ENCODE measurements at places on chromosomes 7 and 10.

- DNase-seq, result no peak
Observed at GRCh38 chr10:4780782-4781181, 45.2 kb upstream of the AKR1E2 start.

GRCh38 chr10:91311601-91312381 lies 91.3 kb downstream of the PCGF5 start:
- no peak for DNase-seq

DNA sequence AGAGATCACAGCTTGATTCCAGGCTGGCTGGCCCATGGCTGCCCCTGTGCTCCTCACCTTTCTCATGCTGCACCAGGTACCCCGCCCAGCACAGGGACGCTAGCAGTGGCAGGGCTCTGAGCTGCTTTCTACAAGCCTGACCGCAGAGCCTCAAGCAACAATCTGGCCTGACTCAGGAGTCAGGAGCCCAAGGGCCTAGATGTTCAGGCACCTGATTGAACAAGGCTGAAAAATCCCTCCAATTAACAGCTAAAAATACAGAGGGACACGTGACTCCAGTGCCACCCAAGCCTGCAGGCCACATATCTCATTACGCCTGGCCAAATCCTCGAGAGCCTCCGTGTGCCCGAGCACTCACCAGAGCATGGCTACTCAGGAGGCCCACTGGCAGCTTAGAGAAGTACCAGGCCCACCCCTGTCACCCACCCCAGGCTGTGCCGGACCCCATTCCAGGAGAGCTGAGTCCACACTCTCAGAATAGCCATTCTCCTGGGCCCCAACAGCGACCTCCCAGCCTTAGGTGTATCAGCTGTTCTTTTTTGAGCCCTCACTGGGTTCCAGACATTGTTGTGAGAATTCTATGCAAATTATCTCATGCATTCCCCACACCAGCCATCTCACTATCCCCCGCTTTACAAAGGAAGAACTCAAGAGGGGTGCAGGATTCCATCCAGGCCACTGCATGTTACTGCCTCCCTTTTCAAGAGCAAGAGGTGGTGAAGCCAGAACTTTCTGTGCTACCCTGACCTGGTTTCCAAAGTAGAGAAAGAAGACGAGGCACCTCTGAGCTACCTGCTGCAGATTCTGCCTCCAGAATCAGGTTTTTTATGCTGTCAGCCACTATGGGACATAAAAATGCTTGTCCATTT lies 98.3 kb downstream of the COL13A1 start:
- DNase-seq, result no peak

DNA sequence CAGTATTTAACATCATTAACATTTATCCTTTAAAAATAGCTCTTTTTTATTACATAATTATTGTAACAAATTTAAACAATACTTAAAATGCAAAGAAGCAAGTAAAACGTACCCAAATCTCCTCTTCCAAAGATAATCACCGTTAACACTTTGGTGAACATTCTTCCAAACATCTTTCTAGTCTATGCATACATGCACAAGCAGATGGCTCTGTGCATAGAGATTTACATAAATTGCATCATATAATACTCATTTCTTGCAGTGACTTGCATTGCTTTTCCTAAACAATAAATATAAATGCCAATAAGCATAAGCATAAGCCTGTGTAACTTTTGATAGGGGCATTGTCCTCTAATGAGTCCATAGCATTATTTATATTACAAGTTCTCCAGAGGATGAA lies 89.4 kb upstream of the PALS2 start:
- no peak for DNase-seq

DNA sequence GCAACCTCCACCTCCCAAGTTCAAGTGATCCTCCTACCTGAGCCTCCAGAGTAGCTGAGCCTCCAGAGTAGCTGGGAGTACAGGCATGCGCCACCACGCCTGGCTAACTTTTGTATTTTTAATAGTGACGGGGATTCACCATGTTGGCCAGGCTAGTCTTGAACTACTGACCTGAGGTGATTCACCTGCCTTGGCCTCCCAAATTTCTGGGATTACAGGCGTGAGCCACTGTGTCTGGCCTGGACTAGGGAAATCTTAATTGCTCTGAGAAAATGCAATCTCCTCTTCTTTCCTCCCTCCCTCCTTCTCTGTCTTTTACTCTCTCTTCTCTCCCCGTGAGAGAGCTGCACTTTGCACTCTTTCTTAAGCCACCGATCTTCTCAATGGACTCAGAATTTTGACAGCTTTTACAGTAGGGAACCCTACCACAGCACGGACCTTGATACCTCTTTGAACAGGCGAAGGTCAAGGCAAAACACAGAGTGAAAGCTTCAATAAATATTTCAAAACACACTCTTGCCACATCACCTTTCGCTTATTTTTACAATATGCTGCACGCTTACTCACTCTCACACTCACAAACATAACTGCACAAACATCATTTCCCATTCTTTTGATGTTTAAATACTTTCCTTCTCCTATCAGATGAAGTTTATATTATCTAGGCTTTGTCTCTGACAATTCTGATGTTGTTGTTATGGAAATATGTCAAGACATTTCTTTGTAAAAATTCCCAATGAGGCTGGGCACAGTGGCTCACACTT lies 173.4 kb upstream of the NRP1 start:
- DNase-seq, result no peak

DNA sequence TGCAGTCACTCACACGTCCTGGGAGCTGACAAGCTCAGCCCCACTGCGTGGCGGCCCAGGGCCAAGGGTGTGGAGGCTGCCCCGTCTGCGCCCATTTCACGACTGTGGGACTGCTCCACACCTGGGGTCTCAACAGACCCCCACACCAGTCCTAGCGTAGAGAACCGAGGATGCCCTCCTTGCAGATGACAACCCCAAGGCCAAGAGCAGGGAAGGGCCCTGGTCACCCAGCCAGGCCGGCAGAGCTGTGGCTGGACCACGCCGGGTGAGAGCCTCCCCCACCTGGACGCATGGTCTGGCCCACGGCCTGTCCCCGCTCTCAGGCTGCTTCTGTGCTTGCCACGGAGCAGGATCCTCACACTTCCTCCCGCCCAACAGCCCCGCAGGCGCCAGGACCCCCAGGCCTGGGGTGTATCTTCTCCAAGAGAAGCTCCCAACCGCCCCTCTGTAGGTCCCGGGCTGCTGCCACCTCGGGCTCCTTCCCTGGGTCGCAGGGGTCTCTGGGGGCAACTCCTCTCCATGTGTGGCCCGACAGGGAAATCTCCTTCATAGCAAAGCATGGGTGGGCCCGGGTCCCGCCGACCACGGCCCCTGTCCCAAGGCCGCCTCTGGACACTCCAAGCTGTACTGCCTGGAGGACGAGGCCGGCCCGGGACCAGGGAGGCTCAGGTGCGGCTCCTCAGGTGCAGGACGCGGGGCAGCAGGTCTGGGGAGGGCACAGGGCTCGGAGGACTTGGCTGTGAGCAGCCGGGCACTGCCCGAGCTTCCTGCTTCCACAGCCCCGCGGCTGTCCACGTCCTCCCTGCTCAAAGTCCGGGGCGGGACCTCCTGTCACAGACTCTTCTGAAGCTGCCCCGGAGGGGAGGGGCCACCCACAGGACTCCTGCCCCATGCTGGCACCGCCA lies 88.8 kb downstream of the FOXL3 start:
- DNase-seq, result no peak

- no peak for DNase-seq
Observed at GRCh38 chr7:151851782-151852181, 25.1 kb downstream of the PRKAG2 start.

GRCh38 chr10:58048936-58049335 lies 218.8 kb downstream of the IPMK start:
- DNase-seq, result no peak

DNA sequence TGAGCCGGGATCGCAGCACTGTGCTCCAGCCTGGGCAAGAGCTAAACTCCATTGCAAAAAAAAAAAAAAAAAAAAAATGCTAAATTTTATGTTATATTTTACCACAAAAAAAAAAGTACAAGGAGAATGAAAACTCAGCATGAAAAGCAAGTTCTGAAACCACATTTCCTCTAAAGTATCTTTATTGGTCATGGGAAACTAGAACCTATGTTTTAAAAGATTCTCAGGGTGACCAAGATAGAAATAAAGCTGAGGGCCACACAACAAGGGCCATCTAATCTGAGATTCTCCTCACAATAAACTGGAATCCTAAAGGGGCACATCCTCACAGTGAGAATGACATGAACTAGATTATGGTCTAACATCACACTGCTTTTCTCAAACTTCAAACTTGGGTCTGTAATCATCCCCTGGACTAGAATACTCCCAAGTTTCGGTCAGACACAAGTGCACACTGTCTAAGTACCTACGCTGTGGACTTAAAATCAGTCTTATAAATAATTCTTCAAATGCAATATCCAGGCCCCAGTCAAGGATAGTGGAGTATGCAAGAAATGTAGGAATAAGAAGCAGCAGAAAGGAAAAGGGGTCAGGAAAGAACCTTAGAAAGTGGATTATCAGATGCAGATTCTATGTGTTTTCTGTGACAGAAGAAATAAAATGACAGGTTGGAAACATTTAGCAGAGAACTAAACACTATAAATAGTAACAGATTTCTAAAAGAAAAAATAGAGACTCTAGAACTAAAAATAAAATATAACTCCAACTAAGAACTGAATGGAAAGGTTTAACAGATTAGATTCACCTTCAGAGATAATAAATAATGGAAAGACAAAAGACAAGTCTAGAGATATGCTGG lies 49.9 kb downstream of the COA1 start:
- DNase-seq, result no peak

GRCh38 chr10:81213370-81213769 lies 661.6 kb upstream of the NRG3 start:
- no peak for DNase-seq

GRCh38 chr7:67021260-67021659 lies 24.6 kb downstream of the TYW1 start:
- no peak for DNase-seq

DNA sequence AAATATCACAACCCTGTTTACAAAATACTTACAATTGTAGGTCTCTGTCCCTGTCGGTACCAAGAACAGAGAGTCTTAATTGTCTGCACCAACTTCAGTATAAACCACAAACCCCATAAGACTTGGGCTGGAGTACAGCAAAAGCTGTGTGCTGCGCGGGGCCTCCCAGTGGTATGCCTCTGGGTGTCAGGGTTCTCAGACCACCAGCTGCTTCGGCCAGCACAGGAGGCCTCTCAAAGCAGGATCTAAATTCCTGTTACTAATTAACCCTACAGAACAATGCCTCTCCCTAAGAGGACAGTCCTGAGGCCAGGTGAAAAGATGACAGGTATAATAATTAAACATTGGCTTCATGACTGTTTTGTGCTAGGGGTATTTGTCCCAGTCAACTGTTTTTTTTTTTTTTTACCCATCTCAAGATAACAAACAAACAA lies 957 bp upstream of the SVIL start:
- DNase-seq, result no peak

DNA sequence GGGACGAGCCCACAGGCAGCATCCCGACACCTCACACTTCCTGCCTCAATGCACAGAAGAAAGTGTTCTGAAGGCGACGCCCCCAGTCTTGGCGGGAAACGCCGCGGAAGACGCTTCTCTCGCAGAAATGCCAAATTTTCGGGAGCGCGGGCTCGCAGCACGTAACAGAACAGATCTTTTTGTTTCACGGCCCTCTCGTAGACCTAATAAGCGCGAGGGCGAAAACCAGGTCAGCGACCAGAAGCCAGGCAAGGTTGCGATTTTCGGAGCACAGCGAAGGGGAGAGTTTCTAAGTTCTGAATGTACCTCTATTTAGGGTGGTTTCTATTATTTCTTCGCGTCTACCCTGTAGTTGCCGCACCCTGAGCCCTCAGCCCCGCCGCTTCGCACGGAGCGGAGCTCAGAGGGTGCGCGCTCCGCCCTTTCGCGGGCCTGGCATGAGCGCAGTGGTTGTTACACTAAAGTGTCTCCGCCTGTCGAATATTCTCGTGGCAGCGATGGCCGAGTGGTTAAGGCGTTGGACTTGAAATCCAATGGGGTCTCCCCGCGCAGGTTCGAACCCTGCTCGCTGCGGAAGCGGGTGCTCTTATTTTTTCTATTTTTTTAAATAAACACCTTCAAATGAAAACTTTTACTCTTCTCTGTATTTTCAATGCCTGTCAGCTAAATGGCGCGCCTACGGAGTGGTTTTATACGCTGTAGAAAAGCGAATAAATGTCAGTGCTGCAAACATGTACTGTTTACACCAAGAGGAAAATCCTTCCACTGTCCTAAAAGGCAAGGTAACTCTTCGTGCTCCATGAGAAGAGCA lies 68.2 kb upstream of the CTNNA3 start:
- peak; percentile 99 for DNase-seq

- DNase-seq, result no peak
Observed at GRCh38 chr7:153399554-153399940, 640.0 kb downstream of the ACTR3B start.

DNA sequence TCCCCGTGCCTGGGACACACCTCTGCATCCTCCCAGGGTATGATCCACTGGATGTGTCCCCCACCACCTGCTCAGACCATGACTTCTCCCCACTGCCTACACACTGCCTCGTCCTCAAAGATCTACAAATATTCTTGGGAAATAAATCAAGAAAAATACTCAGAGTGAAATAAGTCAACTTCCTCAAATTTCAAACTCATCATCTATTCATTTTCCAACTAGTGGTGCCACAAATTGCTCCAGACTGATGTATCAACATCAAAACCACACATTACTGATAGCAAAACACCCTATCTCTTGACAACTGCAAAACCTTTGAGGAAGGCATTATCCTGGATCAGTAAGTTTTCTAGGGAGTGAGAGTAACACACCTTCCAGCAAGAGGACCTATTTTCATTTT lies 87.7 kb downstream of the GRB10 start:
- DNase-seq, result no peak

- DNase-seq, result no peak
Observed at GRCh38 chr7:70298780-70299471, 700.7 kb downstream of the AUTS2 start.

DNA sequence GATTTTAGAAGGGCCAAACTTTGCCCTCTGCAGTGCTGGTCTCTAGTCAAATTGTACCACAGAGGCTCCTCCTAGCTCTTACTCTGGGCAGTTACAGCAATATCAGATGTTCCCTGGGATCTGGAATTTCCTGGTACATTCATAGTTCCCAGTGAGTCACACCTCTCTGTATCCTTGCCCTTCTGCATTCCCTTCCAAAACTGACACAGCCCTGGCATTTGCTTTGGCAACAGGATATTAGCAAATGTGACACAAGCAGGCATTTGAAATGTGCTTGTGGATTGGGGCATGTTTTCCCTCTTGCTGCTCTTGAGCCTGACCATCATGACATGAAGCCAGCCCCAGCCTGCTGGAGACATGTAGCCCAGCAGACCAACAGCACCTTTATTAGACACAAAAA lies 284.7 kb upstream of the AKR1E2 start:
- DNase-seq, result no peak

Measured in muscle of arm (tissue), 14 donors.